T-helper 1 cell (primary cell): ENCODE measurements at places on chromosomes 11 and 22.

GRCh38 chr22:39518996-39519680 lies 1.2 kb upstream of the ATF4 start:
- no peak for DNase-seq

- DNase-seq = no peak
Observed at GRCh38 chr11:91707652-91708482, 516.8 kb upstream of the FAT3 start.

- DNase-seq = no peak
Observed at GRCh38 chr22:39101226-39101625, 4.2 kb downstream of the APOBEC3H start.

DNA sequence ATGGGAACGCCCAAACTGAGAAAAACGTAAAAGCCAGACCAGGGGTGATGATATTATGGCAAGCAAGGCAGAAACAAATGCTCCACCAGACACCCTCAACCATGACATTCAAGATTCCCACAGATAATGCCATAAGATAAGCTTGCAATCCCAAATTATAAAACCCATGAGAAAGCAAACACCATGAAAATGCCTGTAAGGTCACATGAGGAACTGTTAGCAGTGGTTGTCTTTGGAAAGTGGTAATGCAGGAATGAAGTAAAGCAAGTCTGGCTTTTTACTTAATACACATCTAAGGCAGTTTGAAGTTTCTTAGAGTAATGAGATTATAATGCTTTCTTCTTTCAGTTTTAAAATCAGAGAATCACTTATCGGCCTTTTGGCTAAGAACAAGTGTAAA lies 111.0 kb downstream of the MN1 start:
- no peak for DNase-seq

- DNase-seq = peak; percentile 34
Observed at GRCh38 chr11:44950625-44951476, at the start of gene TP53I11. TSS of gene TP53I11 (minus strand) at chr11:44950883. CDS start at chr11:44938335, 12,548 bp downstream.

DNA sequence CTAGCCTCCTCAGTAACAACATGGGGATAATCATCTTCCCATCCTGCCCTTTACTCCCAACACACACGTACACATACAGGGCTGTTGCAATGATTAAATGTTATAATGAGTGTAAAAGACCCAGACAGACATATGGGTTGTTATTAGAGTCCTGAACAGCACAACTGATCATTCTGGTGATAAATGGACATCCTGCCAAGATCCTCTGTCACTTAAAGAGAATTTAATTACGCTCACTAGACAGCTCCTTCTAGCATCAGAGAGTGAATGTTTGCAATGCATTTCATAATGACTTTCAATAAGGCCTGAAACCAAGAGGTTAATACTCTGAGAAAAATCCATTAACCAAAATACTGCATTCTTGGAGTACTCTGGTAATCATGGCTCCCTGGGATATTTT lies 115.8 kb downstream of the KCNC1 start:
- DNase-seq = no peak

- no peak for DNase-seq
Observed at GRCh38 chr11:73999581-74000306, 9.1 kb downstream of the UCP3 start.

DNA sequence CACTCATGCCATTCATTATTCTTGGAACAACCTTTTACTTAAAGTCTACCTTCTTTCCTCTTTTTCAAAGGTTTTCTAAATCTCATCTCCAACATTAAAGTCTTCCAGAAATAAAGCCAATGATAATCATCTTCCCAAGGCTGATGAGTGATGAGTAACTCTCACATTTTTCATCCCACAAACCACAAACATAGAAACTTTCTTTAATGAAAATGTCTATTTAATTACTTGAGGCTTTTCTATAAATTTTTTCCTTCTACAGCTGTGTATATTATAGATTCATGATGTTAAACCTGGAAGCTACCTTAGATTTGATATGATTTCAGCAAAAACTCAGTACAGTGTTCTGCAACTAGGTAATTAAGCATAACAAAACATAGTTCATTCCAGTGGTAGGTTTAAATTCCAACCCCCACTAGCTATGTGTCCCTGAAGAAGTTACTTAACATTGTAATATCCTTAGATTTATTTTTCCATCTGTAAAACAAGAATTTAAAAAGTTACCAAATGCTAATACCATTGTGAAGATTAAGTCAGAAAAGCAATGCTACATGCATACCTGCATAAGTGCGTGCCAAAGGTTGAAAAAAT lies 845.4 kb downstream of the KCNA4 start:
- DNase-seq = no peak

- DNase-seq = no peak
Observed at GRCh38 chr11:6556139-6556949, 47.1 kb downstream of the RRP8 start.

DNA sequence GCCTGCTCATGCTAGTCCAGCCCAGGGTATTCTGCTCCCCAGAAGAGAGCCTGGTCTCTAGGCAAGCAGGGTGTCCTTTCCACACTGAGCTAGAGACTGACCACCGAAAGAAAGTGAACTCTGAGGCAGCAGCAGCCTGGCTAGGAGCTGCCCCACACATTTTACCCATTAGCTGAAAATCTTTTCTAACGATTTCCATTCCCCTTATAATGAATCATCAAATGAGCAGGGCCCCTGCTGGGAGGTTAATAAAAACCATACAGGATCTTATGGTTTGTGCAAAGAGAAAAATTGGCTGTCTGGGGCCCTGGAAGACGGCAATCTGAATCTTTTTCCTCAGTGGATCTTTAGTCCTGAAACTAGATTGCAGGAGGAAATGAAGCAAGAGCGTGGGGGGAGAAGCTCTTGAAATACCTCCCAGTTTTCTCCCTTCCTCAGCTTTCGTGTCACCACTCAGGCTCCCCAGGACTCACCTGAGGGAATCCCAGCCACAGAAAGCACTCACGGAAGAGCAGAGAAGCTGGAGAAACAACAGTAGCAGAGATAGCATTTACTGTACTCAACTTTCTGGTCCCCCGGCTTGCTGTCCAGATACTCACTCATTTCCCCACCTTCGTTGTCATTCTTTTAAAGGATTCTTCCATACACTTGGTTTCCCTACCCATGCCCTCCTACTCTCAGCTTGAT lies 74.7 kb upstream of the CD44 start:
- no peak for DNase-seq

DNA sequence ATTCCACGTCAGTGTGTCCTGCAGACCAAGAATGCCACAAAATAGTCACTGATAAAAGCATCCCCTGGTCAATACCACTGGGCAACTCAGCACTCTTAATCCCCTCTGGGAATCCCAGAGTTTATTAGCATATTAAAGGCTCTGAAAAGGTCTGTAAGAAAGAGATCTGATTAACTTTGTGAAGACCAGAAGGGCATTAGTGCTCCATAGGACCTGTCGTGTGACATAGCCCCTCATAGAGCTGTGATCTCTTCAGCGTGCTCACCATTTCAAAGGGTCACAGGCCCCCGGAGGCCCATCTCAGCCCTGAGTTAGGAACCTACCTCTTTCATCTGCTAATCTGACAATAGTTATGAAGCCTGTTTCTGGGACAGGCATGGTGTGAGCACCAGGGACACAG lies 299.2 kb downstream of the MN1 start:
- DNase-seq = no peak

DNA sequence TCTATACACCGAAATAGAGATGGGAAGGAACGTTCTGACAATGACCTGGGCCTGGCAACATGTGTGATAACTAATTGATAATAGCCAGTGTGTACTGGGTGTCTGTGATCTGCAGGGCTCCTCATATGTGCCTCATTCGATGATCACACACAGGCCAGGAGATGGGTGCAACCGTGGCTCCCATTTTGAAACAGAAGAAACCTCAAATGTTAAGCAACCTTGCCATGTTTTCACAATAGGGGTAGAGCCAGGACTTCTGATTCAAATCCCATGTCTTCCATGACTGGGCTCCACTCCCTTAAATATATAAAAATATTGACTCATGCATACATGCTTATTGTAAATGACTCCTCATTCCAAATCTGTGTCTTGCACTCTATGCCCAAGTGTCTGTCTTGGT lies 11.1 kb downstream of the APOL3 start:
- no peak for DNase-seq

- DNase-seq = no peak
Observed at GRCh38 chr22:31244943-31245451, 32.9 kb downstream of the LIMK2 start.

- no peak for DNase-seq
Observed at GRCh38 chr11:6623391-6624363, 4.5 kb upstream of the TPP1 start.

DNA sequence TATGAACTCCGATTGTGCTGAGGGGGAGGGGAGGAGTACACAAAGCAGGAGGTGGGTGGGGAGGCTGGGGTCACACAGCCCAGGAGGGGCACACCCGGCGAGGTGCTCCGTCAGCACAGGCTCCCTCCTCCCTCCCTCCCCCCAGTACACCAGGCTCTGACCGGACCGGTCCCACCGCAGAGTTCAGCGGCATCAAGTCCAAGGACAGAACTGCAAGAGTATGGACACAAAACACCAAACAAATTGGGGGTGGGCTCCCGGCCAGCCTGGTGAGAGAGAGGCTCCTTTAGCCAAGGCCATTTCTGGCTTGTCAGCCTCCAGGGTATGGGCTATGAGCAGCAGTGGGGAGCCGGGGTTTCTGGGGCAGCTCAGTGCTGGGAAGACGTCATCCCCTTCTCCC lies 68.3 kb downstream of the ST3GAL4 start:
- no peak for DNase-seq

- DNase-seq = no peak
Observed at GRCh38 chr22:39946126-39946502, 14.1 kb upstream of the TMA7B start.

DNA sequence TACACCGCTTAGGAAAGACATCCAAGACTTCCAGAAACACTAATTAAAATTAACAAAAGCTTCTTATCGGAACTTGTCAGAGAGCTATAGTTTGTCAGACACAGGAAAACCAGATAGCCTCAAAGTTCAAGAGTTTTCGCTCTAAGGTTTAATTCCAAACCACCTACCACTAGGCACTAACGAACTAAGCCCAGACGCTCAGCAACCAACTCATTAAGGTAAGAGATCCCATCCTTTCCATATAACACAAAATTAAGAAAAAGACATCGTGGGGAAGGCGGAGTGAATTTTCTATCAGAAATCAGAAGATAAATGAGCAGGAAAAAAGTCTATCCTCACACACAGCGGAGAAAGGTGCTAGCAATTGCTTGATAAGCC lies 382 bp downstream of the IMMP1L start:
- no peak for DNase-seq

GRCh38 chr11:67146516-67147226 lies 27.6 kb downstream of the KDM2A start:
- no peak for DNase-seq

- no peak for DNase-seq
Observed at GRCh38 chr11:110518809-110519514, 89.2 kb downstream of the FDX1 start.

- peak; percentile 35 for DNase-seq
Observed at GRCh38 chr22:24423519-24424000, 3.8 kb upstream of the ADORA2A start.

- no peak for DNase-seq
Observed at GRCh38 chr11:75188671-75189070, 37.8 kb downstream of the SLCO2B1 start.

DNA sequence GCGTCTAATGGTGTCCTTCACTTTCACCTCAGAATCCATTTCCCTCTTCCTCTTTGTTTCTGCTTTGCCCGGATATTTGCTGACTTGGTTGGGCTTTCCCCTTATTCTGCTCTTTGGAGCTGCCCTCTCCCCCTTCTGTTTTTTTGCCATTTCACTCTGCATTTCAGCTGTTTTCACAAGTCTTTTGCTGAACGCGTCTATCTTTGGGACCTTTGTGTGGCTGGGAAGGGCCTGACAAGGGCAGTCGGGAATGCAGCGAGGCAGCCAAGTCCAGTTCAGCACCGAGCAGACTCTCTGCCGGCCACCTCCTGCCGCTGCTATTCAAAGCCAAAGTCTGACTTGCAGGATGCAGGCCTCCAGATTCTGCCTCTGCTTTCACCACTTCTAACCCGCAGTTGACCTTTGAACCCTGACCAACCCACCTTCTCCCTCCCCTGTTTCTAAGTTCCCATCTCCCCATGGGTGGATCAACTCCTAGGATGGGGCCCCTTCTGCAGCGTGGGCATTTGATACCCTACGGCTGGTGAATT lies 38.2 kb downstream of the FEZ1 start:
- DNase-seq = no peak

DNA sequence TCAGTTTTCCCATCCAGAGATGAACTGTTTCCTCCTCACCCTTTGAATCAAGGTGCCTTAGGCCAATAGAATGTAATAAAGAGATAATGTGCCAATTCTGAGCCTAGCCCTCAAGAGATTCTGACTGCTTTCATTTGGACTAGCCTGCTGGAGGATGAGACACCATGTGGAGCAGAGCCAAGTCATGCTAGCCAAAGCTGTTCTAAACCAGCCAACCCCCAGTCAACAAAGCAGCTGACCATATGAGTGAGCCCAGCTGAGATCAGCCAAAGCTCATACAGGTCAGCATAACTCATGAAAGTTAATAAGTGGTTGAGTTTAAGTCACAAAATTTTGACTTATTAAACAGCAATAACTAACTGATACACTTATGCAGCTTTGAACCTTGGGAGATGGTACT lies 66.7 kb upstream of the DBX1 start:
- no peak for DNase-seq

GRCh38 chr11:75147191-75147874 lies 3.6 kb upstream of the SLCO2B1 start:
- DNase-seq = no peak

GRCh38 chr11:102685338-102685737 lies 20.2 kb downstream of the MMP27 start:
- DNase-seq = no peak

DNA sequence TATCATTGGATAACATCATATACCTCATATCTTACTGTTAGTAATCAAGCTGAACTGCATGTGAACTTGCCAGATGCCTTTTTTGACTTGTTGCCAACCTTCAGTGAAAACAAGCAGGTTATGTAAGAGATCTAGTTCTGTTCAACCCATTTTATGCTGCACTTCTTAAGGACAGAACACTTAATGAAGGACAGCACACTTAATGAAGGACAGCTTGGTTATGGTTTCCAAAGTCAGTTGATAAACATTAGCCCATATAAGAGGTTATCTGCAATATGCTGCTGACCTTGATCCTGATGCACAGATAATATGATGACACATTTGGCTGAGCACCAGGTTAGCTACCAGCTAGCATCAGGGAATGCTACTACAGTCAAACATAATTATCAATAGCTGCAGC lies 358.7 kb upstream of the PDGFD start:
- no peak for DNase-seq

GRCh38 chr22:45154383-45154782 lies 9.3 kb upstream of the NUP50 start:
- no peak for DNase-seq

- DNase-seq = no peak
Observed at GRCh38 chr11:15800111-15800800, 556.1 kb downstream of the SOX6 start.

- no peak for DNase-seq
Observed at GRCh38 chr11:20566591-20567434, 32.6 kb upstream of the SLC6A5 start.

- no peak for DNase-seq
Observed at GRCh38 chr11:34263441-34264091, 94.2 kb downstream of the ABTB2 start.

- no peak for DNase-seq
Observed at GRCh38 chr22:28637225-28637624, 42.4 kb downstream of the TTC28 start.

GRCh38 chr11:111808834-111809233 lies 42.6 kb upstream of the PPP2R1B start:
- DNase-seq = no peak

- DNase-seq = no peak
Observed at GRCh38 chr11:41920374-41920773, 460.9 kb upstream of the LRRC4C start.

- no peak for DNase-seq
Observed at GRCh38 chr11:116348226-116348625, 424.6 kb downstream of the BUD13 start.

GRCh38 chr22:49760630-49761571 lies 66.8 kb downstream of the BRD1 start:
- no peak for DNase-seq
